ENCODE measurements at places on chromosomes 2 and 18. TPM values are rescaled to one million over a fixed set of nuclear protein-coding genes. Genes with fewer than 3 reads are reported as not detected.

Gene WNT10A
- not detected for total RNA-seq

Gene AP1S3
- total RNA-seq, result 22.6 TPM

Gene KLHL41
- total RNA-seq, result 1.1 TPM

Gene TUBA3E
- not detected for total RNA-seq

Gene MAP2
- 7.1 TPM for total RNA-seq

Gene ALPG
- not detected for total RNA-seq

Gene ROCK1
- total RNA-seq, result 33.6 TPM

Gene FOXI3
- total RNA-seq, result not detected

Gene PIEZO2
- total RNA-seq, result 0.31 TPM

Gene LRRC30
- total RNA-seq, result not detected

Gene GAL3ST2
- total RNA-seq, result not detected

Gene GNAL
- 0.31 TPM for total RNA-seq

Gene RNF138
- 16.5 TPM for total RNA-seq

Gene IKZF2
- 5.5 TPM for total RNA-seq

Gene PTPRM
- 100 TPM for total RNA-seq

Gene RAD51AP2
- total RNA-seq, result not detected

Measured in aortic smooth muscle cell (primary cell).